ENCODE measurements at places on chromosomes 11 and 22.

DNA sequence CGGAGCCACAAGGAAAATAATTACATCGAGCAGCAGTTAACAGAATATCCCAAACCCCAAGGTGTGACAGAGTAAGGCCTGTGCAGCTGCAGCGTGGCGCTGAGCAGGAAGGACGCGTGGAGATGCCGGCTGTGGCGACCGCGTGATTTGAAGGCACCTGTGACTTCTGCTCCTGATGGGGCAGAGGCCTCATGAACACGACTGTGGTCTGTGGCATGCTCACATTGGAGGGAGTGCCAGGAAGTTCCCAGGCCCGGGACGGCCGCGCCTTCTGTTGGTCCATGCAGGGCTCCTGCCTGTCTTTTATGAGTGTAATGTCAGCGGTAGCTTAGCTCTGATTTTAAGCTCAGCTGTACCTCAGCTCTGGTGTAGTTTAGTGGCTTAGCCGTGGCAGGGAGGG is 50.4 kb downstream of the TPCN2 start:
- no peak for DNase-seq

GRCh38 chr11:20621679-20622078 is 22.3 kb downstream of the SLC6A5 start:
- DNase-seq: no peak

- no peak for DNase-seq
Observed at GRCh38 chr11:57434640-57435546, 8.0 kb upstream of the SLC43A3 start.

DNA sequence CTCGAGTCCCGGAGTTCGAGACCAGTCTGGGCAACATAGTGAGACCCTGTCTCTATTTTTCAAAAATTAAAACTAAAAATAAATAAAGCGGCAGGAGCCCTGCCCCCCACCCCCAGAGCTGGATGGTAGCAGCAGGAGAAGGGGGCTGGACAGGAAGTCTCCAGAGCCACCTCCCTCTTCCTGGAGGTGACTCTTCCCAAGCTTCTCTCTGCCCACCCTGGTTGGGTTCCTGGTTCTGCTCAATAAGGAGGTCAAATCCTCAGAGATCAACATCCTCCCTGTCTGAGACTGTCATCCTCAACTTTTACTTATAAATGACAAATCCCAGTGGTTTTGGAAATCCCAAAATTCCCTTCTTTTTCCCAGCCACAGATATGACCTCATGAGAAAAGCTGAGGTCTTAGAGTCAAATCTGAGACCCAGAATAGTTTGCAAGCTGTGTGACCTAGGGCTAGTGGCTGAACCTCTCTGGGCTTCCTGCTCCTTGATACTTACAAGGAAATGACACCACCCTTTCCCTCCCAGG is 987 bp downstream of the C1QTNF6 start:
- DNase-seq: no peak

DNA sequence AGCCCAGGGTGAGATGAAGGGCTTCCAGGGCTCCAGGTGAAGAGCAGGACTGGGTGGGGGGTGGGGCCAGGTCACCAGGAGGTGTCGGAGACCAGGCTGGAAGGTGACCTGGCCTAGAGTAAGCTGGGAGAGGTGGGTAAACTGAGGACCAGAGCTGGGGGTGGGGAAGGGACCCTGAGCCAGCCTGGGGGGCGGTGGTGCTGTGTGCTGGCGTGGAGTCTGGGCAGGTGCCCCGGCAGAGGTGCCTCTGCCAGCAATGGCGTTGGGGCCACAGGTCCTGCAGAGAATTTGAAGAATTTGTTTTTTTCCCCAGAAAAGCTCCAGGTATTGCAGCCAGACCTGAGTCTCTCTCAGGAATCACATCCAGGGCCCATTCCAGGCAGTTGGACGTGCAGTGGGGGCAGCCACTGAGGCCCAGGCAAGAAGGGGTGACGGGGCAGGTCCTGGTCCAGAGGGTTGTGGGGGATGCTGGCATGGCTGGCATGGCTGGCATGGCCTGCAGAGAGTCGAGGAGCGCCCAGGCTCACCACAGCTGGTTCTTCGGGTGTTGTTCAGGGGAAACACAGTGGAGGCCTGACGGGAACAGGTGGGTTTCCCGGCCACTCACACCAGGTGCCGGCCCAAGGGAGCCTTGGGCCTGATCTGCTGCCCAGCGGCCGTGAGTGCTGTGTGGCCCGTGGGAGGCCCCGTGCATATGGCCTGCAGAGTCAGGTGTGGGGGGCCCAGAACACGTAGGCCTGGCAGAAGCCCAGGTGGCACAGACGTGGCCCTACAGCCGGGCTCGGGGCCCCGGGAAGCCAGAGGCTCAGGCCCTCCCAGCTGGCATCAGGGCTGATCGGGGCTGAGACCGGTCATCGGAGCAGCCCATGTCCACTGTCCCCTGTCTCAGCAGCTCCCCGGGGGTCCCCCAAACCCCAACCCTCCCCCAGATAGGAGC is 6.4 kb upstream of the MUC6 start:
- DNase-seq: no peak

DNA sequence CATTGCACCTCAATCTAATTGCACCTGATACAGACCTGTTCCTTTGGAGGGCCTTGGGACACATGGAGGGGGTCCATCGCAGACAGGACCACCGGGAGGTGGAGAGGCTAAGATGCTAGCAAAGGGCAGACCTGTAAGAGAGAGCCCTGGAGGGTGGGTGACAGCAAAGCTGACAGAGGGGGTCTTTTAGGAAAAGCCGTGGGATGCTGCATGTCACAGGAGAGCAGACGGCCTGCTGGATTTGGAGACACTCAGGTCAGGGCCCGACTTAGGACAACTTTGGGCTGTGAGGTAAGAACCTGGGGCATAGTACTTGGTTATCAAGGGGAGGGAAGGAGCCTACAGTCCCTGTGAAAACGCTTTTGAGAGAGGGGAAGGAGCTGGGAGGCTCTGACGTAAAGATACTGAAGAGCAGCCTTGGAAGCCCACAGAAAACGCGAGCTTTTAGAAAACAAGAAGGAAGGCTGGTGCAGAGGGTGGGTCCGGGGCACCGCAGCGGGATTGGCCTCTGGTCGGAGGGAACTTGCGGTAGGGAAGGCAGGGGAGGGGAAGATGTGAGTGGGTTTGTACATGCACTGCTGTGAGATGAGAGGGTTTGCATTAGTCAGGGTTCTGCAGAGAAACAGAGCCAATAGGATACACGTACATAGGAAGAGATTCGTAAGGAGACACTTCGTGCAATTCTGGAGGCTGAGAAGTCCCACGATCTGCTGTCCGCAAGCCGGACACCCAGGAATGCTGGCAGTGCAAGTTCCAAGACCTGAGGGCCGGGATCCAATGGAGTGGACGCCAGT is 868.5 kb downstream of the TBC1D22A start:
- DNase-seq: no peak

GRCh38 chr11:36092314-36093030 is 148.6 kb downstream of the LDLRAD3 start:
- DNase-seq: no peak

- no peak for DNase-seq
Observed at GRCh38 chr22:47064016-47064415, 301.6 kb downstream of the TBC1D22A start.

DNA sequence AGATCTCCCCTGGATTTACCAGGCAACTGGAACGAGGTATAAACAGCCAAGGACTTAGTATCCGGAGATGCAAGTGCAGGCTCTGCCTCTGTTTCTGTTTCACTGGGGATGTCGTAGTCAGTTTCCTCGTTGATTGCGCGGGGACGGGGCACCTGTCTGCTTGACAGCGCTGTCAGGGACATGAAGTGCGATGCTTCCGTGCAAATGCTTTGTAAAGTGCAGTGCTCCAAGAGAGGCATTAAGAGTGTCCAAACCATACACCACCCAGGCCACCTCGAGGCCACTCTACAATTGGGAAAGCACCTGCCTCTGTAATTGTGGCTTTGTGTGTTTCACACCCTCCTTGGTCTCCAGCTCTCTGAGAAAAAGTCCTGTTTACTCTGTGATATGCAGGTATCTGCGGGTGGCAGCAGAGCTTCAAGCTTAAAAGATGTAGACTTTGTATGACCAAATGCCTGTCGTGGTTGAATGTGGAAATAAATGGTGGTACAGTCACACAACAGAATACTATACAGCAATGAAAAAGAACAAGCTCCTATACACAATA is 18.6 kb upstream of the CD5 start:
- peak; percentile 68 for DNase-seq

GRCh38 chr11:125945011-125945796 is 640 bp upstream of the VSIG10L2 start:
- no peak for DNase-seq

DNA sequence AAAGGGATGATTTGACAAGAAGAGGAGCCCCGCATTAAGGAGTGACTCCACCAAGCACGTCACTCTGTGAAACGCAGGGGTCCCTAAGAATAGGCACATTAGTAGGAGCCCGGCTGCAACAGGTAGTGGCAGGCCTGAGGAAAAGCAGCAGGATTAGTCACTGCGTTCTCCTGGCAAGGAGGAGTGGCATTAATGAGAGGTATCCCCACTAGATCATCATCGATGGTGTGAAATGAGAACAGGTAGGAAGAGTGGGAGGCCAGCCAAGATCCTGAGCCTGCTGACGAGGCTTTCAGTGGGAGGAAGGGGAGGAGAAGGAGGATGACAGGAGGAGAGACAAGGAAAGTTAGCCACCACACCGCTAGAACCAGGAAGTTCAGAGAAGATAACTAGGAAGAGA is 38.6 kb downstream of the NRXN2 start:
- DNase-seq: no peak

GRCh38 chr11:126824035-126824607 is 176.4 kb downstream of the KIRREL3 start:
- DNase-seq: no peak

GRCh38 chr11:75472081-75472732 is 39.2 kb upstream of the KLHL35 start:
- no peak for DNase-seq

GRCh38 chr11:108672113-108672512 is 7.2 kb downstream of the DDX10 start:
- DNase-seq: no peak

- DNase-seq: no peak
Observed at GRCh38 chr22:38745676-38746460, 9.9 kb downstream of the SUN2 start.

GRCh38 chr22:19812910-19813309 is 41.8 kb downstream of the GNB1L start:
- DNase-seq: no peak

DNA sequence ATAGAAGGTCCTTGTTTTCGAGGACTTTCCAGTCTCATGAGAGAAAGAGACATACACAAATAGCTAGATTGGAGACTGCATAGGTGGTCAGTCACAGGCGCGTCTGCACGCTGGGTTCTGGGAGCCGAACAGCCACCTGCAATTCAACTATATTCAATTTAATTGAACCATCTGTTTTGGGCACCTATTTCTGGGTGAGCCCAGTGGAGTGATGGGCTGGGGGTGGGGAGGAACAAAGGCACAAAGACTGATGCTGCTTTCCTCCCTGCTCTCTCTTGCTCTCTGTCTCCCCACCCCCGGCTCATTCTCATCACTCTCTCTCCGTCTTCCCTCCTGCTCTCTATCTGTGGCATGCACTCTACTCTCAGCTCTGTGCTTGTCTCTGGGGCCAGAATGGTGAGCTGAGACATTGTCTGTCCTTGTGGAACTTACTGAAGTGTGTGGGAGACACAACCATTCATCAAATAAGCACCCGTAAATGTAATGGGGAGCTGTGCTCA is 48.1 kb upstream of the B3GAT1 start:
- DNase-seq: no peak

- no peak for DNase-seq
Observed at GRCh38 chr11:66546368-66546965, at the start of gene ACTN3. Gene ACTN3 (plus strand): TSS chr11:66546903. CDS start chr11:66546938, 35 bp downstream.

- DNase-seq: peak; percentile 49
Observed at GRCh38 chr11:6926208-6927029, at the start of gene ZNF215. Gene ZNF215 (plus strand): TSS chr11:6926426. CDS start chr11:6932273, 5,847 bp downstream.

- no peak for DNase-seq
Observed at GRCh38 chr22:41664951-41665350, 23.7 kb downstream of the SNU13 start.

GRCh38 chr11:123577081-123577598 is 77.3 kb downstream of the SCN3B start:
- peak; percentile 69 for DNase-seq

- no peak for DNase-seq
Observed at GRCh38 chr22:30792456-30792855, 97.8 kb downstream of the OSBP2 start.

DNA sequence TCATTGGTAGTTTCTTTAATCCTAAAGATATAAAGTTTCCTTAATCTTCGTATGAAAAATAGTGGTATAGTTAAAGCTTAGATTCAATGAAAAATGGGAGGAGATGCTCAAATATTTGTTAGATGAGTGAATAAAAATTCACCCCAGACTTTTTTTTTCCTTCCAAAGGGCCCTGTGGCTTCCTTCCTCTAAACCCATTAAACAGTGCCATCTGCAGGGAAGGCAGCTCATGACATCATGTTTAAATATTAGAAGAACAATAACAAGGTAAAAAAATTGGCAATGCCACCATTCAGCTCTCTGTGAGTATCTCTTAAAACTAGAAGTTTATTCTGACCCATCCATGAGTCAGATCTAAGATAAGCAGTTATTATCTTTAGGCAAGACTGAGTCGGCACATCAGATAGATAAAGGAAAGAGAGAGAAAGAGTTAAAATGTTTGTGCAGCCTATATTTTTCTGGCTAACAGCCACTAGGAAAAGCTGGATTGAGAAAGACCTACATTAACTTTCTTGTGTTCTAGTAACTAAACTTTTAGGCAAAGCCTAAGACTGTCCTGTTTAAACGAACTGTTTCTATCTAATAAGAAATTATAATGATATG is 19.1 kb upstream of the OOSP1 start:
- no peak for DNase-seq

- DNase-seq: no peak
Observed at GRCh38 chr11:6326303-6326702, 6.0 kb upstream of the CAVIN3 start.

- DNase-seq: no peak
Observed at GRCh38 chr22:49566693-49567092, 261.0 kb downstream of the BRD1 start.

- DNase-seq: no peak
Observed at GRCh38 chr11:69369945-69370344, 76.0 kb downstream of the MYEOV start.

DNA sequence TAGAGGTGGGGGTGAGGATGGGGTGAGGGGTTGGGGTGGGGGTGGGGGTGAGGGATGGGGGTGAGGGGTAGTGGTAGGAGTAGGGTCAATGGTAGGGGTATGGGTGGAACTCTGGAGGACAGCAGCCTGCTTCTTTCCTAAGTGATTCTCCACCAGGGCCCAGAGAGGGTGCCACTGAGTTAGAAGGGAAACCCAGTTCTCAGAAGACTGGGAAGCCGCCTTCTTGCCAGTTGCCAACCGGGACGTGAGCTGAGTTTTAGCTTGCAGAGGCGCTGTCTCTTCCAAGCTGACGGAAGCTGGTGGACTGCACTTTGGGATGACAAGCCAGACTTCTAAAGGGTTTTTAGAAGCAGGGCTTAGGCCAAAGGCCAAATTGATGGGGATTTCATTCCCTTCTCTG is 104.4 kb downstream of the NAT10 start:
- no peak for DNase-seq

- DNase-seq: no peak
Observed at GRCh38 chr22:42919199-42919598, 62.1 kb upstream of the ARFGAP3 start.

All from T-cell (primary cell).